Hippocampal formation (tissue), 2 donors: ENCODE measurements at places on chromosomes 13 and 19.

DNA sequence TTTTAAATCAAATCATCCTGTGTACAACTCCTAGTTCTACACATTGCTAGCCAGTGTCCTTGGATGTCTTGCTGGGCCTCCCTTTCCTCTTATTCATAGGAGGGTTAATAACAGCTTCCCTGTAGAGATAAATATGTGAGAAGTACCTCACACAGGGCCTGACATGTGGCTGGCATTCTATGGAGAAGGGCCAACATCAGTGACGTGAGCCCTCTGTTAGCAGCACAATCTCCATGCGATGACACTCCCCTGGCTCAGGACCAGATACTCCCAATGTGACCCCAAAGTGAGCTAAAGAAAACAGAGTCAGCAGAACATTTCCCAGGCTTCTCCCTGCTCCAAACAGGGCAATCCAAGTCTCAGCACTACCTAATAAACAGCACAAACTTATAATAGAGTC lies 818.4 kb downstream of the DIAPH3 start:
- no peak for DNase-seq

GRCh38 chr13:34161931-34162543 lies 344.1 kb downstream of the RFC3 start:
- no peak for DNase-seq

DNA sequence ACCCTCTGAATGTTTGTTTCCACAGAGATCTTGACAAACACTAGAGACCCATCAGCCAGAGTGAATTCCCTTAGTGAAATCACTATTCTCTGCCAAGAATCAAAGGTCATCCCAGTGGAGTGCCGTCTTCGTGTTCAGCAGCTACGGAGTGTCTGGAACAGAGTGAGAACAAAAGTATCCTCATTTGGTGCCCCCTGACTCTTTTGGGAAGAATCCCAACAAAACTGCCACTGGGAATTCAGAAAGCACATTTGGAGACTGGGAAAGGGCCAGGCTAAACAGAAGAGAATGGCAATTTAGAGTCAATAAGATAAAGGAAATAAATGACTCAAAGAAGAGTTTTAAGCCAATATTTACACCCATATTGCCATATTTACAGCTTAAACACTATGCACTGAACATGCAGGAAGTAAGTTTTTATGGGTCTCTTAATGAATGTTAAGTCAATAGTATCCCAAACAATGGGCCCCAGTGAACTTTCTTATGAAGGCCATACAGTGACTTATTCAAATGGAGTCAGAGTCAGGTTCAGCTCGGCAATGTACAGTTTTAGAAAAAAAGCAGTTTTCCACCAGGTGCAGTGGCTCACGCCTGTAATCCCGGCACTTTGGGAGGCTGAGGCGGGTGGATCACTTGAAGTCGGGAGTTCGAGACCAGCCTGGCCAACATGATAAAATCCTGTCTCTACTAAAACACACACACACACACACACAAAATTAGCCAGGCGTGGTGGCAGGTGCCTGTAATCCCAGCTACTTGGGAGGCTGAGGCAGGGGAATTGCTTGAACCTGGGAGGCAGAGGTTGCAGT lies 392.6 kb downstream of the KLF5 start:
- no peak for DNase-seq

DNA sequence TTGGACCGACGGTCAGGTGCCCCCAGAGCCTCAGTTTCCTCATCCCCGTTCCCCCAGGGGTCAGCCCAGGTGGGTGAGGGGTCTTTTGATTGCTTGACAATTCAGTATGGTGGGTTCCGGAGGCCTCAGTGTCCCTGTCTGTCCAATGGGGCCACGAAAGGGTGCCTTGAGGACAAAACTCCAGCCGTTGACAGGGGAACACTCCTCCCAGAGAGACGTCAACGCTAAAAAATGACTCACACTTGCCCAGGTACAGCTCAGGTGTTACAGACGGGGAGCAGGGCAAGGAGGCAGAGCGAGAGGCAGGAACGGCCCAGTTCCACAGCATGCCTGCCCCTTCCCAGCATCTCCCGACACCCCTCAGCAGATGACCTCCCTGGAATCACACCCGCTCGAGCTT lies 1.8 kb downstream of the TNFAIP8L1 start:
- no peak for DNase-seq

GRCh38 chr13:108561149-108561548 lies 68.3 kb upstream of the MYO16 start:
- no peak for DNase-seq

GRCh38 chr19:17235300-17235970 lies 9.4 kb downstream of the OCEL1 start:
- peak; percentile 50 for DNase-seq

GRCh38 chr19:50025794-50026549 lies at the start of gene ZNF473:
Gene ZNF473, plus strand, starts transcription at chr19:50026005. Its CDS starts 5,078 bp downstream, at chr19:50031083.
- DNase-seq: peak; percentile 96

- no peak for DNase-seq
These were observed 1091.8 kb downstream of the PCDH9 start for GRCh38 chr13:66138172-66138811.

DNA sequence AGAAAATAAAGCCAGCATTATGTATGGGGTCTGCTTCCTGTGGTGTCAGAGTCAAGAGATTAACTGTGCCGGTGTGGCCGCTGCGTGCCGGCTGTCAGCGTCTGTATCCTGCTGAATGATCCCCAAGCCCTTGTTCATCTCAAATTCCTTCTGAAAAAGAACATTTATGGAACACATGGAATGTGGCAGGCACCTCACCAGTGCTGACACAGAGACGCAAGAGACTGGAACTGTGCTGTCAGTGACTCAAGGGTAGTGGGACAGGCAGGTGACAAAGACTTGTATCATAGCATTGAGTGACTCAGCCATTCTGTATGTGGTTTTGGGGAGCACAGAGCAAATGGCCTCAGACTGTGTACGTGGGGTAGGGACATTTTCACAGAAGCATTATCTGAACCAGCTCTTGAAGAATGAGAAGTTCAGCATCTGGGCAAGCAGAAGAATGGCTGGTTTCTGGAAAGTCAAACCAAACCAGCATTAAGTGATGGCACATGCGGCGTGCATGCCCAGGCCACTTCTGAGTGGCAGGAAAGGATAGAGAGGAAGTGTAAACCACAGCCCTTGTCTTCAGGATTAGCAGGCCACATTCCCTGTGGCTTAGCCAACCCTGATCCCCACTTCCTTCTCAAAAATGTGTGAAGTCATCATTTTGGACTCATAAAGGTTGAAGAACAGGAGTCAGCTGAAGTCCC lies 54.0 kb upstream of the IRS2 start:
- no peak for DNase-seq

DNA sequence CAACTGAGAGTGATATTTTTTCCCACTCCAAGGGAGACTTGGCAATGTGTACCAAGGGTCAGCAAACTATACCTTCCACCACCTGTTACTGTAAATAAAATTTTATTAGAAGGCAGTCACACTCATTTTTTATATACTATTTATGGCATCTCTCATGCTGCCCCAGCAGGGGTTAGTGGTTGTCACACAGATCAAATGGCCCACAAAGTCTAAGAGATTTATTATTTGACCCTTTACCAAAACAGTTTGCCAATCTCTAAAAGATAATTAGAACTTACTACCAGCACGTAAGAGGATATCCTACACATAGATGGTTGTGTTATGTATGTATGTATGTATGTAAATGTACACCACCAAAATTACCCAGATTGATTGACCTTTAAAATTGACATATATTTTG lies 185.1 kb downstream of the PRR20E start:
- no peak for DNase-seq
